ENCODE measurements at places on chromosomes 4 and X. TPM values are rescaled to one million over a fixed set of nuclear protein-coding genes. Genes with fewer than 3 reads are reported as not detected.

BMX gene
- not detected for total RNA-seq

OTUD5 gene
- total RNA-seq = 63.1 TPM

METAP1 gene
- total RNA-seq = 51.5 TPM

NIPAL1 gene
- total RNA-seq = 0.94 TPM

USP51 gene
- 0.69 TPM for total RNA-seq

NSG1 gene
- total RNA-seq = 0.86 TPM

UGT2B15 gene
- total RNA-seq = 0.06 TPM

TMSB15A gene
- 0.27 TPM for total RNA-seq

USP26 gene
- not detected for total RNA-seq

JADE1 gene
- total RNA-seq = 14.3 TPM
